ENCODE measurements at places on chromosomes 2 and 18.

DNA sequence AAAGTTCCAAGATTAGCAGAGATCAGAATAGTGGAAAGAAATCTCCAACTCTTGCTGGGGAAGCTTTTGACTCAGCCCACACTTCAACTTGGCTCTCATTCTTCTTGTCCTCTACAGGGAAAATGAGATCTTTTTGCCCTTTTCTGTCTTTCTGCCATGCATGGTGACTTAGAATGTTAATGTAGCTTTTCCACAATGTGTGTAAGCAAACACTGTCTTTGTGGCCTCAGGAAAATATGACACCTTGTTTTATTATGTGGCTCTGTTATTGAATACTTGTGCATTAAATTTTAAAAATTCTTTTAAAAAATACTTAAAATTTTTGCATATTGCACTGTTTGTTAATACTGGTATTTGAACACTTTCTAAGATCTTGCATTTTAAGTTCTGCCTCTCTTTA is 65.4 kb upstream of the WDR75 start:
- no peak for DNase-seq

- no peak for DNase-seq
Measured at GRCh38 chr2:10431797-10432196, 16.3 kb downstream of the ODC1 start.

DNA sequence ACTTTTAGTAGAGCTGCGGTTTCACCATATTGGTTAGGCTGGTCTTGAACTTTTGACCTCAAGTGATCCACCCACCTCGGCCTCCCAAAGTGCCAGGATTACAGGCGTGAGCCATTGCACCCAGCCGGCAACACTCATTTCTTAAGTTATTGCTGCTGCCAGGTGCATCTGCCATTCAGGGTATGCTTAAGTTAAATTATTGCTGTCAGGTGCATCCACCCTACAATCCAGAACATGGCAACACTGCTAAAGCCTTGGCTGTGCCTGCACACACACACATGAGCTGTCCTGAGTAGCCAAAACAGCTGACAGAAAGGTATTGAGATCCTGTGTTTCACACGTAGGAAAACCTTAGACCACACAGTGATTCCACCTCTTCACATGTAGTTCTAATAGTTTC is 148.2 kb downstream of the FAM161A start:
- no peak for DNase-seq

DNA sequence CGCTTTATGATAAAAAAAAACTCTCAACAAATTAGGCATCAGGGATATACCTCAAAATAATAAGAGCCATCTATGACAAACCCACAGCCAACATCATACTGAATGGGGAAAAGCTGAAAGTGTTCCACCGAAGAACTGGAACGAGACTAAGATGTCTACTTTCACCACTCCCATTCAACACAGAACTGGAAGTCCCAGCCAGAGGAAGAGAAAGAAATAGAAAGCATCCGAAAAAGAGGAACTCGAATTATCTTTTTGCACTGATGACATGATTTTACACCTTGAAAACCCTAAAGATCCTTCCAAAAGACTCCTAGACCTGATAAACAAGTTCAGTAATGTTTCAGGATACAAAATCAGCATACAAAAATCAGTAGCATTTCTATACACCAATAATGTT is 121.6 kb downstream of the ZRANB3 start:
- no peak for DNase-seq

- DNase-seq, result no peak
Measured at GRCh38 chr2:134429886-134430285, 176.0 kb downstream of the MGAT5 start.

DNA sequence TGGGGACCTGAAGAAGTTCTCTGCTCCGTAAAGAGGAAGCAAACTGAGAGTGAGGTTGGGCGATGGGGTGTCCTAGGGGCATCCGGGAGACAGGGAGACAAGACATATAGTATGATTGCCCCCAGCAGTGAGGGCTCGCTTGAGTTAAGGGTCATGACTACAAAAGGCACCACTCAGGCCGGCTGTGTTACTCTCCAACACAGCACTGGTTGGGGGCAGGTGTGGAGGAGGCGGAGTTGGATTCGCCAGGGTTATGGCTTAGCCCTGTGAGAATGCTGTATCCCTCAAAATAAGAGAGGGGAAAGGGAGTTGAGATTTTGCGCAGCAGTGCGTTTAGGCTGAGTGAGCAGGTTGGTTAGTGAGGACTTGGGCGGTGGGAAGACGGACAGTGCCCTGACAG is 12.0 kb downstream of the DYSF start:
- no peak for DNase-seq

DNA sequence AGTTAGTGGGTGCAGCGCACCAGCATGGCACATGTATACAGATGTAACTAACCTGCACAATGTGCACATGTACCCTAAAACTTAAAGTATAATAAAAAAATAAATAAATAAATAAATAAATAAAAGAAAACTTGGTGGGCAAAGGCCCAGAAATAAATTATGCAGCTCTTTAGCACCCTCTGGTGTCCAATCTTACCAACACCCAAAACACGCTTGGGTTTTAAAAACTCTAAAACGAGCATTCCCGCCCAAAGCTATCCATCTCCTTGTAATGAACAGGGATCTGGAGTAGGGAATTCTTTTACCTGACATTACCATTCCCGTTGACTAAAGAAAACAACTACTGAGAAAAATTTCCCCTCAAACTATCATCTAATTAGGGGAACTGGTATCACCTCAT is 2005.9 kb upstream of the CELF4 start:
- no peak for DNase-seq

DNA sequence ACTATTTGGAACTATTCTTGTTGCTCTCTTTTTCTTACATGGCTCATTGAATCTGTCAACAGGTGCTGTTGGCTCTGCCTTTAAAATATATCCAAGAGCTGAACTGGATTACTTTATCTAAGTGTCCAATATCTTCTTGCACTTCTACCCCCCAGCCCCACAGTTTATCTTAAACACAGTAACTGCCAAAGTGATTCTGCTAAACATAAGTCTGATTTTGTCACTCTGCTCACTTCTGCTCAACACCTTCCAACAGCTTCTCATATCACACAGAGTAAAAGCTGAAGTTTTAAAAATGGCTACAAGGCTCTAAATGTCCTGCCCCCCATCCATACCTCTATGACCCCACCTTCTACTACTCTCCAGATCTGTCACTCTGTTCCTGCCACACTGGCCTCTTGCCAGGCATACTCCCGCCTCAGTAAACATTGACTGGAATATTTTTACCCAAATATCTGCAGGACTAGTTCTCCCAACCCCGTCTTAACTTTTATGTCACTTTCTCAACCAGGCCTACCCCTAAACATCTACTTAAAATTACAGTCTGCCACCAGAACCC is 130.7 kb downstream of the CCDC148 start:
- no peak for DNase-seq

GRCh38 chr18:56889621-56890020 is 238.5 kb downstream of the WDR7 start:
- no peak for DNase-seq

GRCh38 chr2:67057901-67058703 is 339.0 kb upstream of the ETAA1 start:
- DNase-seq, result no peak

- no peak for DNase-seq
Measured at GRCh38 chr2:75476761-75477160, 84.0 kb downstream of the EVA1A start.

GRCh38 chr2:199228887-199229819 is 228.6 kb downstream of the SATB2 start:
- peak; percentile 5 for DNase-seq

GRCh38 chr2:107588181-107588580 is 238.5 kb upstream of the RGPD4 start:
- DNase-seq, result no peak

DNA sequence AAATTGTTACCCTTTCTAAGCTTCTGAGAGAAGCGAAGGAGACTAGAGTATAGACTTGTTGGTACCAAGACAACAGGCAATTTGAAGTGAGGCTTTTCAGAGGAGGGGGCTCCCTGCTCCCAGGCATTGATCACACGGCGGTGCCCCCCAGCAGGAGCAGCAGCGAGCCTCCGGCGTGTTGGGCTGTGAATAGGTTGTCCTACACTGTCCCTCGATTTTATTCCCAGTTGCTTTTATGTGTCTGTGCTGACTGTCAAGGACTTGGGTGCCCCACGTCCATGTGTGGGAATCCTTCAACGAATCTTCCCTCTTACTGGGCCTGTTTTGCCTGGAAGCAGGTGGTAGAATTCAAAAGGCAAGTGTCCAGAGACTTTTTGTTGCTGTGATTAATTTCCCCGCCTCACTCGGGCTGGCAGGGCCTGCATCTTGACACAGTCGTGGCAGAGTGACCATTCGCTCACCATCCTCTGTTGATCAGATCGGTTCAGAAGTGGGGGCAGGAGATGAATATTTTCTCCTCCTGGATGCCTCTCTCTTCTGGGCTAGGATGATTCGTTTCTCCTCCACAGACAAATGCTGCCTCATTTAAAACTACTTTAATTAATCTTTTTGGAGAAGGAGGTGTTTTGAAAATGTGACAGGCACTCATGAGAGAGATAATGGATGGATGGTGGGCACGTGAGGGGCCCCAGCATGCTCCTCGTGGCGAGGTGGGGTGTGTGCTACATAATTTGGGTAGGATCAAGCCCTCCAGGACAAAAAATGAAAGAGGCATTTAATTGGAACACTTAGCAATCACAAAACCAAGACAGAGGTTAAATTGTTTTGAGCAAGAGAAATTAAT is 77.6 kb downstream of the SMIM21 start:
- no peak for DNase-seq

- no peak for DNase-seq
Measured at GRCh38 chr18:79302120-79302519, 93.6 kb upstream of the NFATC1 start.

DNA sequence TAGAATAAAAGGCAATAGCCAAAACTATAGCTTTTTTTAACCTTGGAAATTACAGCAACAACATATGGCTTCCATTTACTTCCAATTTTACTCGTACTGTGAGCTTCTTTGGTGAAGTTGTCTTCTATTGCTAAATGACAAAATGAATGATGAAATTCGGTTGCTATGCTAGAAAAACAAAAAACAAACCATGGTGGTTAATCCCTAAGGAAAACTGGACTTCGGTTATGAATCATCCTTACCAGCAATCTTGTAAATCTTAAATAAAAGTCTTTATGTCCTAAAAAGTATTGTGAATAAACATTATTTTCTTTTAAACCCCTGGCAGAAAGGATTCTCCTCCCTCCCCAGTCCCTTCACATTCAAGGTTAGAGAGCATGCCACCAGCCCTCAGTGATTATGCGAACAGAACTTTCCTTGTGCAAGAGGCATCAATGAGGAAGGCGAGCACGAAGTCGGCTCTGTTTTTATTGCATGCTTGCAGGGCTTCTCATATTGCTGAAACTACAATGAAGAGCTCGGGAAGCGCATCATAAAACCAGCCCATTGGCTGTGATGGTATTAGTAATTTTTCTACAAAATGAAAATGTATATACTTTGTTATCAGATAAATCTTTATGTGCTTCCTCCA is 62.9 kb downstream of the ZNF521 start:
- no peak for DNase-seq

DNA sequence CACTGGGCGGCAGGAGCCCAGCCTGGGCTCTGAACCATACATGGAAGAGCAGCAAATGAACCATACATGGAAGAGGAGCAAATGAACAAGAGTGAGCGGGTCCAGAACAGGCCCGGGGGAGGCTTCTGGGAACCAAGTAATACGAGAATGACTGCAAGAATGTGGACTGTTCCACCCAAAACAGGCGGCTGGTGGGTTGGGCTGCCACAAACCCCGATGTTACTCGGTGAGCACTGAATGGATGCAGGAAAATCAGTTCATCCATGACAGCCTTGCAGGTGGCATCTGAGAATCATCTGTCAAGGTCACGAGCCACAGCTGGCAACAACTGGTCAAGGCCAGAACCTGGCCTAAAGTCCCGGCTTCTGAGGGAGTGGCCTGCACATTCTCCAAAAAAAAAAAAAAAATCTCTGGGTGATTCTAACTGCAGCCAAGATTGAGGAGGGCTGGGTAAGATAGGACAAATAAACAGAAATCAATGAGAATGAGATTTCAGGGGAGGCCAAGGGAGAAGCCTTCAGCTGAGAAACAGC is 106.1 kb downstream of the ZNF516 start:
- no peak for DNase-seq

- no peak for DNase-seq
Measured at GRCh38 chr2:174035117-174035635, 70.0 kb upstream of the SP3 start.

- no peak for DNase-seq
Measured at GRCh38 chr2:73297151-73297559, 3.8 kb upstream of the EGR4 start.

- no peak for DNase-seq
Measured at GRCh38 chr2:57891086-57891712, 155.4 kb upstream of the VRK2 start.

- DNase-seq, result no peak
Measured at GRCh38 chr2:201699416-201699815, 972 bp upstream of the MPP4 start.
